ENCODE measurements at places on chromosomes 11 and 22.
A peak's percentile ranks its signal among the peaks of the same experiment; 100 is the strongest.

DNA sequence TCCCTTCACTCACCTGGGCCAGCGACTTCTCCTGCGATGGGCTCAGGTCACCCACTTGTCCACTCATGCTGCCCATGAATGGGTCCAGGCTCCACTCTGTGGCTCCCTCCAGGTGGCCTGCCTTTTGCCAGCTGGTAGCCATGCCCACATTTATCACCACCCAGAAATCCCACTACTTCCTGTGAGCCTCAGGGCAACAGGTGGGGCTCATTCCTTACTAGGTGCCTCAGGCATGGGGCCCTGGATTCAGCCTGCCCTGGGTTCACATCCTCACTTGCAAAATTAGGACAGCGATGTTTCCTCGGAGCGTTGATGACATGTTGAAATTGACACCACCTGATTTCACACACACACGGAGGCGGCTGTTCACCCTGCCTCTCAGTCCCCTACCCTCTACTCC lies at the start of gene SEC14L6:
TSS of gene SEC14L6 (minus strand) at position 126 of the 400 bp plus-strand sequence. CDS start at position 67, 59 bp downstream.
- DNase-seq = no peak

GRCh38 chr11:64357904-64358535 lies 942 bp upstream of the RPS6KA4 start:
- no peak for DNase-seq

DNA sequence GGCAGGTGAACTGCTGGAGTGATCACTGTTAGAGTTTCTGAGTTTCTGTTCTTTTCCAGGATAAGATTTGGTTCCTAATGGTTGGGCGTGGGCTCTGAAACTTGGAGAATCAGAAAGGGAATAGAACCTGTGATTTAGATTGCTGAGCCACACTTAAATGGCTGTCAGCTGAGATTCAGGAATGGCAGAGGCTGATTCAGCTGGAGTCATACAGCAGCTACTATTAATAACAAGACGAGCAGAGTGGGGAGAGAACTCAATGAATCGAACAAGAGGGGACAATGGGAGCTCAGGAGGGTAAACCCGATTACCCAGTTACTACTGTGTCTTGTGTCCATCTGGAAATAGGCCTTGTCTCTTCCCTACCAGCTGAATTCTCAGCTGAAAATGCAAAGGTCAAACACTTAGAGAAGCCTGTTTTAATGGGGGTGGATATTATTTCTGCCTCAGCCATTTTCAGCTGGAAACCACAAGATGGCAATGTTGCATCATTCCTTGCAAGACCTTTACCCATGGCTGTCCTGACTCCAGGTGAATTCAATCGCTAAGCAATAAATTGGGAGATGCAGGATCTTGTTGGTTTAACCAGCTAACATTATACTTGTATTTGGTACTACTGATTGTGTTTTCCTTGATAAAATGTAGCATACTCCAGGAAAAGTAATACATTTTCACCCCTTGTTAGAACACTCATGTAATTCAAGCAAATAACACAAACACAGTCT lies 104.5 kb upstream of the RAG2 start:
- no peak for DNase-seq

- DNase-seq = no peak
Measured at GRCh38 chr22:46829117-46829891, 66.9 kb downstream of the TBC1D22A start.

DNA sequence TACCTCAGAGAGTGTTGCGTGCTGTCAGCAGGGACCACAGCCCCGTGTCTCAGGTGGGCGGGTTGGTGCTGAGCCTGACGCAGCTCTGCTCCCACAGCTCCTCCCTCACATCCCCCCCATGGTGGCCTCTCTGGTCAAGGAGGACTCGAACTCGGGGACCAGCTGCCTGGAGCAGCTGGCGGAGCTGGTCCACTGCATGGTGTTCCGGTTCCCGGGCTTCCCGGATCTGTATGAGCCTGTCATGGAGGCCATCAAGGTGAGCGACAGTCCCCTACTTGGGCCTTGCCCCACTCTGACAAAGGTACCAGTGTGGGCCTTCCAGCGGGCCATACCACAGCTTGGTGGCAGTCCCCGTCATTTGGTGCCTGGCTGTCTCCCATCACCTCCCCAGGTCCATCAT lies 11.8 kb downstream of the USP35 start:
- no peak for DNase-seq

- DNase-seq = no peak
Measured at GRCh38 chr11:76339221-76339620, 41.7 kb downstream of the THAP12 start.

GRCh38 chr22:31492151-31492550 lies 2.5 kb upstream of the EIF4ENIF1 start:
- DNase-seq = no peak

- DNase-seq = no peak
Measured at GRCh38 chr11:76577226-76577920, 93.2 kb downstream of the LRRC32 start.

DNA sequence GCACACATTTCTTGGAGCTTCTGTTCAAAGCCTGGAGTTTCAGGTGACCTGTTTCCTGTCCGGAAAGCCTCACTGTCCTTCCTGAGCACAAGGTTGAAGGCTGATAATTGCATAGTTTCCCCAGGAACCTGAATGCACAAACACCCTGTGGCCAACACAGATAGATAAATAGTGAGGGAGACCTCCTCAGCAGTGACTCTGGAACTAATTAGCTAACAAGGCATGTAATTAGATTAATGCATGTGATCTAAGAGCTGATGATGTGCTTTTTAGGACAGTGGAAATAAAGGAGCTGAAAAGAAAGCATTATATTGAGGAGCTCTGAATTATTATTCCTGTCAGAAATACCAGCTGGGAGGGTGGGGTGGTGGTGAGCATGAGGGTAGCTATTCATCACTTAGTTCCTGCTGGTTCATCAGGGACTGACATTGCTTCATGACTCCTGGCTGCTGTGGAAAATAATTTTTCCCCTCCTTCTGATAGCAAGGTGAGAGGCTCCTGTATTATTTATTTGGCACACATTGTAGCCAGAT lies 101.1 kb downstream of the NELL1 start:
- no peak for DNase-seq

GRCh38 chr11:16605894-16606783 lies 132.3 kb upstream of the C11orf58 start:
- DNase-seq = peak; percentile 85

- no peak for DNase-seq
Measured at GRCh38 chr11:12909879-12910278, 99.2 kb upstream of the RASSF10 start.

GRCh38 chr22:23197836-23198235 lies 17.5 kb downstream of the BCR start:
- no peak for DNase-seq

DNA sequence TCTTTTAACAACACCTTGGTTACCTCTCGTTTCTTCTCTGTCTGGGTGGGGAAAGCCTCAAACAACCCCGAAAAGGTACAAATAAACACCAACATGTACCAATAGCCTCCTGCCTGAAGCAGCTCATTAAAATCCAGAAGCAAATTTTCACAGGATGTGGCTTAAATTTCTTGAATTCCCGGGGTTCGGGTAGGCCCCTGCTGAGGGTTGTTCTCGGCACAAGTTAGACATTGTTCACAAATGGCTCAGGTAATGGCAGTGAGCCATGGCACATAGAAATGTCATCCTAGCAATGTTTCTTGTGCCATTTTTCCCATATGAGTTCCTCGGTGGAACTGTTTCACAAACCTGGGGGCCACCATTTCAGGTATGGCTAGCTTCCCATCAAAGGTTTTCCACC lies 19.7 kb upstream of the GLYATL1 start:
- DNase-seq = no peak

- peak; percentile 30 for DNase-seq
Measured at GRCh38 chr11:77046060-77046501, 11.9 kb downstream of the B3GNT6 start.

DNA sequence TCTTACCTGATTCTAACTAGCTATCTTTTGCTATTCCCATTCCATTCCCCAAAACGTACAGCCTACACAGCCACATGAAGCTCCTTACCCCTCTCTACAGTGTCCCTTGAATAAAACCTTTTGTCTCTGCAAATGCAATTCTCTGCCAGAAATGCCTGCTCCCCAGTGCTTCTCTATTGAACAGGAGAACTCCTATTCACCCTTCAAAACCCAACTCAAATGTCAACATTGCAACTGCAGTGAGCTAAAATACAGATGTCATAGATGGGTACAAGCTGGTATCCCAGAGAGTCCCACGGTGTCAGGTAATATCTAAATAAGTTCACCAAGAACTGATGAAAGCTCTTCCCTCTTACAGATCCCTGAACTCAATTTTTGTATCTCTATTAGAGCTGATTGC lies 421.7 kb downstream of the INSC start:
- DNase-seq = no peak

DNA sequence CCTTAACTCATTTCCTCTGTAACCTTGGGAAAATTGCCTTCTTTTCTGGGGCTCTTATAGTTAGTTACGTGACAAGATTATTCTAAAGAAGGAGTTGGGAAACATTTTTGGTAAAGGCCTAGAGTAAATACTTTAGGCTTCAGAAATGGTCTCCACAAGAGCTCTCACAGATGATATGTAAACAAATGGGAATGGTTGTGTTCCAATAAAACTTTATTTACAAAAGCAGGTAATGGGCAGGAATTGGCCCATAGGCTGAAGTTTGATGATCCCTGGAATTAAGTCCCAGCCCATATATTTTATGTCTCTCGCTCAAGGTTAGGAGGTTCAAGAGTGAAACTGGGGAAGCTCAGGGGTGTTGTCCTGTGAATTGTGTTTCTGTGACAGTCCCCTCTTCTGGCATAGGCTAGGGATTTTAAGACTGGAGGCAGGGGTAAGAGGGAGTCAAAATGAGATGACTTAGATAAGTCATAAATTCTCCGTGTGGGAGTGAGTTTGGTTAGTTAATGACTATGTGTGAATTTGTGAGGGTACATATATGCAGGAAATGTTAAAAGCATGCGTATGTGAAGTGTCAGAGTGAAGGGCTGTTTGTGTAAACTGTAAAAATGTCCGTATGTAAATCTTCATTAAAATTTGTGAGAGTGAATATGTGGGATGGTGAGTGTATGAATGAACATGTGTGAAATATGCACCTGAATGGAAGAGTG lies 7.4 kb upstream of the OR52B4 start:
- DNase-seq = no peak

GRCh38 chr11:125517116-125517770 lies 21.2 kb upstream of the FEZ1 start:
- DNase-seq = no peak

DNA sequence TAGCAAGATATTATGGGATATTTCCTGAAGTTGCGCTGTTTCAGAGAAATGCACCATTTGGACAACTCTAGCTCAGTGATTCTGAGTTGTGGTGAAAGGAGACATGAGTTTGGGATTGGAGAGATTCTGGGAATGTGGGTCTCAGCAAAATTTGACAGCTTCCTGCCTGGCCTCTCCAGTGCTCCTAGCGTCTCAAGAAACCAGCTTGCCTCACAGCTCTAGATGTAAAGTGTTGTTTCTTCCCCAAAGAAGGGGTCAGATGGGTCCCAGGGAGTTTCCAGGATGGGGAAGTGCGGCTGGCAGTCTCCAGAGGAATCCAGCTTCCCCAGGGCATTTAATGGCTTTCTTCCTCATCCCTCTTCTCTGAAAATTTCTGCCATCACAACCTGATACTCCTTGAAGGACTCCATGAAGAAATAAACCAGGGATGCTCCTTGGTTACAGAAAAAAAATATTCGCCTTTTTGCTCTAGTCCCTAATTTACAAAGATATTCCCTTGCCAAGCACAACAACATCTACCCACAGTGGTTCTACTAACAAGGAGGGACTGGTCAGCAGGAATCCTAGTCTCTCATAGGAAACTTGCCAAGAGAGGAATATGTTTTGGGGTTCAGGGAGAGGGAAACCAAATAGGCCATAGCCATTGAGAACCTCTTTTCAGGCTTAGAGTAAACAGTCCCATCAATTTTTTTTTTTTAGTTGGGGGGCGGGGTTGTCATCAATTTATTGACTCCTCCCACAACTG lies 185.4 kb upstream of the E2F8 start:
- DNase-seq = no peak

GRCh38 chr22:44968736-44969135 lies 41.1 kb downstream of the PHF21B start:
- no peak for DNase-seq

DNA sequence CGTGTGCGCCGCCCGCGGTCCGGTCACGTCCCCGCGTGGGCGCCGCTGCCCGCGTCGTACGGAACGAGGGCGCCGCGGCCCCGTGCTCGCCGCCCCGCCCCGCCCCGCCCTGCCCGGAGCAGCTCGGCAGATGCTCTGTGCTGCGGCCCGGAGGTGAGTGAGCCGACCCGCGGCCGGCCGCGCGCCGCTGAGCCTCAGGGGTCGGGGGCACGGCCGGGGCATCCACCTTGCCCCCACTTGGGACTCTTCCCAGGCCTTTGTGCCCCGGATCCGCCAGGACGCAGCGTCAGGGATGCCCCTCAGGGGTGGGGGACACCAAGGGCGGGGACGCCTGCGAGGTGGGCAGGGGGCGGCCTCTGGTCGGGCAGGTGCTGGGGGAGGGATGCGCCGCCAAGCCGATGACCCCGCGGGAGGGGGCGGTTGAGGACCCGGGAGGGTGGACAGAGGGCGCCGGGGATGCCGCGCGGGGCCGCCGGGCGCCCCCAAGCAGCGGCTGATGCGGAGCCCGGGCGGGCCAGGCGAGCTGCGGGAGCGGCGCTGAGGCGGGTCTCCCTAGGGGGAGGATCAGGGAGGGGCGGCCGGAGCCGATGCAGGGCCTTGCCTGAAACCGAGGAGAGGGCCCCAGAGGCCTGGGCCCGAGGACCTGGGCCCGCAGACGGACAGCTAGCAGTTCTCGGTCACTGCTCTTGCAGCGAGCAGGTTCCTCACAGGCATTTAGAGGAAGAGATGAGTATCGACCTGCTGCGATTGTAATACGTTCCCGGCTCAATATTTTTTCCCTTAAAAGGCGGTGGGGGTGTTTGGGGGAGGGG lies at the start of gene GNAZ:
TSS of gene GNAZ (plus strand) at position 102 of the 812 bp plus-strand sequence. CDS start 25,177 bp downstream, outside the sequence.
- no peak for DNase-seq

- no peak for DNase-seq
Measured at GRCh38 chr11:16040151-16040550, 316.2 kb downstream of the SOX6 start.

- no peak for DNase-seq
Measured at GRCh38 chr11:3926458-3927095, 71.1 kb downstream of the STIM1 start.

DNA sequence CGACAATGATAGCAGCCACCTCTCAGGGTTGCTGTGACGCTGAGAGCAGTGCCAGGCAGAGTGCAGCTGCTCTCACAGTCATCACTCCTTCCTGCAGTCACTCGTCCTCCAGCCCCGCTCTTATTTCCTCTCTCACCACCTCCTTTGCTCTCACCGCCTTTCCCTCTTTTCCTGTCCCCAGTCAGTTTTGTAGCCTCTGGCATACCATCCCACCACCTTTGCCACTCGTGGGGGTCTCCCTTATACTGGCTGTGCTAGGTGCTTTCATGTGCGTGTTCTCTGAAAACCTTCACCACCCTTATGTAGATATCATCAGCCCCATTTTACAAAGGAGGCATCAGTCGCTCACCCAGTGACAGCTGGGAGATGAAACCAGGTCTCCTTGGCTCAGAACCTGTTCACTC lies 19.3 kb upstream of the ST3GAL4 start:
- DNase-seq = no peak

- DNase-seq = no peak
Measured at GRCh38 chr11:9367551-9367950, 16.9 kb upstream of the IPO7 start.
